ENCODE measurements at places on chromosomes 7 and 10. TPM values are rescaled to one million over a fixed set of nuclear protein-coding genes. Genes with fewer than 3 reads are reported as not detected.
A peak's percentile ranks its signal among the peaks of the same experiment; 100 is the strongest.

The ASIC3 gene
- total RNA-seq: 0.17 TPM

The CNNM1 gene
- 0.66 TPM for total RNA-seq

The CALU gene
- 538 TPM for total RNA-seq

The UCMA gene
- not detected for total RNA-seq

The GPR146 gene
- total RNA-seq: 3.3 TPM

The PRPS1L1 gene
- total RNA-seq: not detected

The EEF1AKMT2 gene
- 14.4 TPM for total RNA-seq

The PLAU gene
- total RNA-seq: 60.1 TPM

The GCK gene
- 1.7 TPM for total RNA-seq

GRCh38 chr7:20932785-20933527 is 146.3 kb upstream of the SP8 start:
- H3K4me1 ChIP-seq: no peaks in the 10 kb centered on the region
- no peaks in the 10 kb centered on the region for H3K27me3 ChIP-seq
- no peak overlapping the region for H3K27ac ChIP-seq
- H3K36me3 ChIP-seq: no peaks in the 10 kb centered on the region
- no peak for DNase-seq

DNA sequence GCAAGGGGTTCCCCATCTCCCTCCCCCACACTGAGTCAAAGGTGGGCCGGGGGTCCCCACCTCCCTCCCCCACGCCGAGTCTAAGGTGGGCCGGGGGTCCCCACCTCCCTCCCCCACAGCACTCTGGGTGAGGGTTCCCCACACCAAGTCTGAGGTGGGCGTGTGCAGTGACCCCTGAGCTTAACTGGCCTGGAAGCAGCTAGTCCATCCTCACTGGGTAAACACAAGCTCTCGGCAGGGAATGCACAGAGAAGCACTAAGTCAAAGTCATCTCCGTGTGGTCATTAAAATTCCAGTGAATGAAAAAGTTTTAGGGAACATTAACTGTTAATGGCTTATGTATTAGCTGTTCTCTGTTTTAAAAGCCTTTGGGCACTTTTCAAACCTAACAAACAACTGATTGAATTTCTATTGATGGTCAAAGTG is 43.7 kb upstream of the PRKAR1B start:
- H3K27ac ChIP-seq: peak overlapping the region; percentile 37
- no peak overlapping the region for H3K4me3 ChIP-seq
- no peaks in the 10 kb centered on the region for H3K27me3 ChIP-seq

DNA sequence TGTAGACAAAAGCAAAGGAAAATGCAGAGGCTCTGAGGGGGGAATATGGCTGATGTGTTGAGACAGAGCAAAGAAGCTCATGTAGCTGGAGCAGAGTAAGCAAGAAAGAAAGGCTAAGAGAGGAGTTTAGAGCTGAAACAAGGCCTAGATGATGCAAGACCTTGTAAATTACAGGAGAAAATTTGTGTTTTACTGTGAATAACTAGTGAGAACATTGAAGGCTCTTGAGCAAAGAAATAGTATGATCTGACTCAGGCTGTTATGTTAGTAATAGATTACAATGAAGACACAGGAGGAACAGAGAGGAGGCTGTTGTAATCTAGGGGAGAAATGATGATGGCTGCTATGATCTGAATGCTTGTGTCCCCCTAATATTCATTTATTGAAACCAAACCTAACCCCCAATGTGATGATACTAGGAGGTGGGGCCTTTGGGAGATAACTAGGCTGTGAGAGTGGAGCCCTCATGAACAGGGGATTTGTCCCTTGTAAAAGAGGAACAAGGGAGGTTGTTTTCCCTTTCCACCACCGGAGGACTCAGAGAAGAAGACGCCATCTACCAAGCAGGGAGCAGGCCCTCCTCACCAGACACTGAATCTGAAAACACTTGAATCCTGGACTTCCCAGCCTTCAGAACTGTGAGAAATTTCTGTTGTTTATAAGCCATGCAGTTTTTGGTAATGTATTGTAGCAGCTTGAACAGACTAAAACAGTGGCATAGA is 394.9 kb downstream of the HTR7 start:
- H3K4me3 ChIP-seq: no peak overlapping the region
- no peaks in the 10 kb centered on the region for H3K4me1 ChIP-seq
- no peaks in the 10 kb centered on the region for H3K27me3 ChIP-seq
- DNase-seq: peak; percentile 19

- H3K27me3 ChIP-seq: no peaks in the 10 kb centered on the region
- H3K4me1 ChIP-seq: no peaks in the 10 kb centered on the region
- H3K4me3 ChIP-seq: no peak overlapping the region
- no peak for DNase-seq
- H3K27ac ChIP-seq: no peak overlapping the region
Observed at GRCh38 chr10:111186358-111186757, 109.5 kb downstream of the ADRA2A start.

GRCh38 chr7:85528581-85528980 is 341.7 kb upstream of the SEMA3D start:
- H3K27me3 ChIP-seq: no peaks in the 10 kb centered on the region
- no peak overlapping the region for H3K27ac ChIP-seq
- DNase-seq: peak; percentile 70
- no peak overlapping the region for H3K4me3 ChIP-seq
- H3K36me3 ChIP-seq: no peaks in the 10 kb centered on the region

DNA sequence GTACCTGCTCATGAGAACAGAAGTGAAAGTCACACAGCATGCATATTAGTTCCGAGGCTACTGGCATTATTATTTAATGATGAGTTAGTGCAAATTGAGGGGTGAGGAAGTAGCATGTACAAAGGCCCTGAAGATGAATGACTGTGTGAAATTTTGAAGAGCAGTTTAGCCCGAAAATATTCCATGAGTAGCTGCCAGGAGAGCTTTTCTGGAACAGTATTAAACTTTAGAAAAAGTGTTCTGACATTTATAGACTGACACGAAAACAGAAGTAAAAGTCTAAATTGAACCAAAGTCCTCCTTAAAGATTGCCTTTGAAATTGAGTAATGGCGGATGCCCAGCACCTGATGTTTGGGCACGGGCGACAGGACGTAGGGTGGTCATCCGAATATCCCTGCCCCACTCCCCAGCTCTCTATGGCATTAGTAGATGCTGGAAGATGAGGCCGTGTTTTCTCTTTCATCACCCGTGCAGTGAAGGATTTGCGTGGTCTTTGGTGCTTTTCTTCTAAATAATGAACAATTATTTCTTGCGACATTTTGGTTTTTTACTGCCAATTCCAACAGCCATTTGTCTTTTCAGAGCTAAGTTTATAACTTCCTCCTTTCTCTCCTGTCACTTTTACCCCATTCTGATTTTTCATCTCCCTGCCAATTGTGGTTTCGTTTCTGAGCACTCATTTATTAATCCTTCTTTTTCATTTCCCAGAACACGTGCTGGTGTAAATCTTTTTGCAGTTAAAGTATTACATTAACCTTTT is 192.6 kb downstream of the MGMT start:
- H3K4me3 ChIP-seq: peak overlapping the region; percentile 16
- peak; percentile 8 for DNase-seq
- H3K4me1 ChIP-seq: no peaks in the 10 kb centered on the region
- H3K27me3 ChIP-seq: no peaks in the 10 kb centered on the region
- H3K27ac ChIP-seq: no peak overlapping the region

DNA sequence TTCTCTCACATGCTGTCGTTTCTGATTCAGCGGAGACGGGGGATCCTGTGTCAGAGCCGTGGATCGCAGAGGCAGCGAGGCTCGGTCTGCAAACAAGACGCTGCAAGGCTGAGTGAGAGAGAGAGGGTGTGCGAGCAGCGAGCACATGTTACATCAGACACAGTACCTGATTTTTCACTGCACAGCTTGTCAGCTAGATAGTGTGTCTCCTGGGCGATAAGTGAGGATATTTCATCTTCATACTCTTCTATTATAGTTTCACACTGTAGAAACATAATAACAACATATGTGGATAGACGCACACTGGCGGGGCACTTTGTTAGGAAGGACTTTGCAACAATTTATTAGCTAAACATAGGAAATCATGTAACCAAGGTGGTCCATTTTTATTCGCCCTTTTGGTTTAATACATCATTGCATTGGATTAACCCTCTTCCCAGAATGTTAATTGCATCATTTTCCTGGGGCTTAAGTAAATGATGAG is 39.5 kb downstream of the CNPY1 start:
- H3K4me3 ChIP-seq: no peak overlapping the region
- peaks cover 22% of the 10 kb centered on the region for H3K27me3 ChIP-seq
- peak; percentile 14 for DNase-seq
- no peaks in the 10 kb centered on the region for H3K36me3 ChIP-seq

DNA sequence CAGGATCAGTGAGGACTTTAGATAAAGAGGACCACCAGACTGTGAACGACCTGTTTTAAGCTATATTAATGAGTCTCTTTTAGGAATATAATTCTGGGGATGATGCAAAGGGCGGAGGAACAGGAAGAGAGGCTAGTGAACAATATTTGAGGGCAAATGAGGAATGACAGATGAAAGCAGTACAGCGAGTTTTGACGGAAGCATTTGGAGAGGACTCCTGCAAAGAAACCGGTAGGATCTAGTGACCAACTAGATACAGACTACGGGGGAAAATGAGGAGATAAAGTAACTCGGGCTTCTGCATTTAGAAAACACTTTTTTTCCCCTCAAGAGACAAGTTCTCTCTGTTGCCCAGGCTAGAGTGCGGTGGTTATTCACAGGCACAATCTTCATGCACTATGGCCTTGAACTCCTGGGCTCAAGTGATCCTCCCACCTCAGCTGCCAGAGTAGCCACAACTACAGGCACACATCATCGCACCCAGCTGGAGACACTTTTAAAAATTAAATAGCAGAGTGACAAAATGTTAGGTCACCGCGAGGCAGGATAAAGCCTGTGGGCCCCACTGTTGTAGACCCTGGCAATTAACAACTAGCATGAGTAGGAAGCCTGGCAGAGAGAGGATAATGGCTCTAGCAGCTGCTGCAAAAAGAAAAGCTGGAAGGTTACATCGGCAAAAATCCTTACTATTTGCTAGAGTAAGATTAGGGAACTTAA is 143.2 kb downstream of the SRPK2 start:
- peak; percentile 9 for DNase-seq
- no peak overlapping the region for H3K27ac ChIP-seq
- H3K36me3 ChIP-seq: no peaks in the 10 kb centered on the region
- H3K4me1 ChIP-seq: no peaks in the 10 kb centered on the region

GRCh38 chr10:43702213-43702935 is 53.7 kb upstream of the ZNF32 start:
- no peak for DNase-seq
- no peaks in the 10 kb centered on the region for H3K36me3 ChIP-seq
- H3K27me3 ChIP-seq: peaks cover 3% of the 10 kb centered on the region
- H3K4me3 ChIP-seq: no peak overlapping the region

- no peak overlapping the region for H3K4me3 ChIP-seq
- H3K4me1 ChIP-seq: no peaks in the 10 kb centered on the region
- no peak for DNase-seq
- H3K36me3 ChIP-seq: no peaks in the 10 kb centered on the region
Observed at GRCh38 chr7:15446280-15446679, 115.5 kb downstream of the AGMO start.

- no peak overlapping the region for H3K4me3 ChIP-seq
- no peak for DNase-seq
- no peaks in the 10 kb centered on the region for H3K36me3 ChIP-seq
- no peak overlapping the region for H3K27ac ChIP-seq
- no peaks in the 10 kb centered on the region for H3K27me3 ChIP-seq
- H3K4me1 ChIP-seq: no peaks in the 10 kb centered on the region
Observed at GRCh38 chr10:128481152-128481840, 355.1 kb upstream of the MKI67 start.

DNA sequence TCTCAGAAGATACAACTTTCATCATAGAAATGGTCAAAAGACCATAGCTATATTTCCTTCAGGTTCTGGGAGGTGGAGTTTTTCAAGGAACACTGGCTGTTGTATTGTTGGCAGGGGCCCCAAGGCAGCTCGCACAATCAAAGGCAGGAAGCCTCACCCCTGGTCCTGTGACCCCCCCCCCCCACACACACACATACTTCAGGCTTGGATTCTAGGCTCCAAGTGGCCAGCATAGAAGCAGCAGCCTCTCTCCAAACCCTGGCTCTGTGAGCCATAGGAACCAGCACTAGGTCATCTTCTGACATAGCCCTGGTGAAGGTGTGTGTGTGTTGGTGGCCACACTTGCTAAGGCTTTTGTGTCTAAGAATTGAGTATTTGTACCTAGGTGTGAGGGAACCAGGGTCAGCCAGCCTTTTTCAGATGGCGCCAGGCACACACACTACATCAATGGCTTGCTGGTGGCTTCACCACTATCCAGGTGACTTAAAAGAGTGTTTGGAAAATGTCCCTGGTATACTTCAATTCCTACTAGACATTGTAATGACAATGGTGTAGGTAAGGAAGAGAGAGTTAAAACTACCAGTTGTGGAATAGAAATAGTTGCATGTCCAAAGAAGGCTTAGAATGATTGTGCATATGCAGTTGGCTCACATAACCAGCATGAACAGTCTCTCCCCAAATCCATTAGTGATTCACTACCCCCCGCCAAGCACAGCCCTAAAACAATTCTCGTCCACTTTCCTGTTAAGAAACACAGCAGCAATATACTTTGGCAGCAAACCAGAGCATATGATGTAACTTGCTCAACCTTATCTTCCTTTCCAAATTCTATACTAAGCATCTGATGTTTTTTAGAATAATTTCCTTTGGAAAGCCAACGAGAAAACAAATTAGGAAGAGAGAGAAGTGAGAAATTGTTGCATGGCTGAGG is 91.3 kb downstream of the AVL9 start:
- no peak overlapping the region for H3K4me3 ChIP-seq
- peaks cover 26% of the 10 kb centered on the region for H3K4me1 ChIP-seq
- H3K36me3 ChIP-seq: peaks cover 3% of the 10 kb centered on the region
- H3K27ac ChIP-seq: peak overlapping the region; percentile 71
- peak; percentile 98 for DNase-seq

- no peaks in the 10 kb centered on the region for H3K36me3 ChIP-seq
- H3K4me1 ChIP-seq: no peaks in the 10 kb centered on the region
- H3K27me3 ChIP-seq: no peaks in the 10 kb centered on the region
- no peak overlapping the region for H3K27ac ChIP-seq
- DNase-seq: no peak
Observed at GRCh38 chr10:6885284-6885683, 305.2 kb upstream of the PRKCQ start.

DNA sequence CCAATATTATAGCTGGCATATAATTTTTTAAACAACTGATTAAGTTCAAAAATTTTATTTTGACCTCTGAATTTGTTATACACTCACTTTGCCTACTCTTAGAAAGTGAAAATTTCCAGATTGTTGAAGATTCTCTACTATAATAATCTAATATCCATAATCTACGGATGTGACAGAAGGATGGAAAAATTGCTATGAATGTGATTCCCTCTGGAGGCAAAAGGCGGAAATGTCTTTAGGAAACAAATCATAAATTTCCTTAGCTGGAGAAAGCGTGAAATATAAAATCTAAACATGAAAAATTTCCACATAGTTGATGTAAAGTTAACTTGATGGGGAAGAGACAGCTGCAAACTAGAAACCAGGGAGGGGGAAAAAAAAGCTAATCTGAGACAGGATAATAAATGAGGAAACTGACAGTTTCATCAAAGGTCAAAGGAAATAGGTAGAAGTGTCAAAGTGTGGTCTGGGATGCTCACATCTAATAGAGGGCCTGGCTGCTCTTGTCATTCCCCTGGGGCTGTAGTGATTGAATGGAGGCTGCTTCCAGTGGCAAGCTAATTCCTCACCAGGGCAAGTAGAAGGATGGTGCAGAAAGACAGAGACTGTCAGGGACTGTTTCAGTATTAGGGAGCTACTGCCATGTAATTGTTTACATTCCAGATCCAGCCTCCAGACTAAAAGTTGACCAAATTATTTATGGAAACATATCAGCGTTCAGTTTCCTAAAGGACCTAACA is 264.5 kb downstream of the SDHAF3 start:
- H3K27me3 ChIP-seq: no peaks in the 10 kb centered on the region
- H3K36me3 ChIP-seq: no peaks in the 10 kb centered on the region
- no peaks in the 10 kb centered on the region for H3K4me1 ChIP-seq
- no peak overlapping the region for H3K4me3 ChIP-seq
- DNase-seq: no peak
- H3K27ac ChIP-seq: no peak overlapping the region
